Stimulated activated CD4-positive, alpha-beta T cell treated with anti-CD3 and anti-CD28 coated beads, Interleukin-1b, Interleukin-23, amount 100 ng/mL, for 1 hour (primary cell): ENCODE measurements at places on chromosomes 4 and X.

DNA sequence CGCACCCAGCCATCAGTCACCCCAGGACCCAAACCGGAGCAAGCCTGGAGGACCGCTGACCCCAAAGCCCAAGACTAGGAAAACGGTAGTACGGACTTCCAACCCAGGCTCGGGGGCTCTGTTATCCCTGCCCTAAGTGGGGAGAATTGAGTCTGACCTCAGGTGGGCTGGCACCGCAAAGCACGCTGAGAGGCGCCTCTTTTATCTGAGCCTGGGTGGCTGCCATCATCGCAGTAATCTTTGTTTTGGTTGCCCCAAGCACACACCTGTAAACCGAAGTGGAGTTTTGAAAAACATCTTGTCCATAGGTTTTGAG, 894 bp upstream of the SH3RF1 start:
- DNase-seq = no peak

DNA sequence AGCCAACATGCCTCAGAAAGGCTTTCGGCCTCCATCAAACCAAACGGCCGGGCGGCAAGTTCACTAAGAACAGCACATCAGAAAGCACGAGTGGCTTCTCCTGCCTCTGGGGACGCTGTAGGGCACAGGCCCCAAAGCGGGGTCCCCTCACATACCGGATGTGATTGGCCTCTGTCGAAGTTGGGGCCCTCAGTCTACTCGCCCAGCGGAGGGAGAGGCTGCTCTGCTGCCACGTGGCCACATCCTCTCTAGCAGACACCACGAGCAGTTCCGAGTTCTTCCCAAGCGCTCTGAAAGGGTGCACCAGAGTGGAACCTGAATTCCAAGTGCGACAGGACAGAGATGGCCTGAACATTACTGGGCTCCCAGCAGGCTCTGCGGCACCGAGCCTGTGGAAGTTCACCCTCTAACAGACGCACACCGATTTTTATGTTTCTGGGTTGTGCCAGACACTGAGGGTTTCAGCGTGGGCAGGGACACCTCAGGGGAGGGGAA, 21.1 kb downstream of the NOP14 start:
- DNase-seq = no peak

DNA sequence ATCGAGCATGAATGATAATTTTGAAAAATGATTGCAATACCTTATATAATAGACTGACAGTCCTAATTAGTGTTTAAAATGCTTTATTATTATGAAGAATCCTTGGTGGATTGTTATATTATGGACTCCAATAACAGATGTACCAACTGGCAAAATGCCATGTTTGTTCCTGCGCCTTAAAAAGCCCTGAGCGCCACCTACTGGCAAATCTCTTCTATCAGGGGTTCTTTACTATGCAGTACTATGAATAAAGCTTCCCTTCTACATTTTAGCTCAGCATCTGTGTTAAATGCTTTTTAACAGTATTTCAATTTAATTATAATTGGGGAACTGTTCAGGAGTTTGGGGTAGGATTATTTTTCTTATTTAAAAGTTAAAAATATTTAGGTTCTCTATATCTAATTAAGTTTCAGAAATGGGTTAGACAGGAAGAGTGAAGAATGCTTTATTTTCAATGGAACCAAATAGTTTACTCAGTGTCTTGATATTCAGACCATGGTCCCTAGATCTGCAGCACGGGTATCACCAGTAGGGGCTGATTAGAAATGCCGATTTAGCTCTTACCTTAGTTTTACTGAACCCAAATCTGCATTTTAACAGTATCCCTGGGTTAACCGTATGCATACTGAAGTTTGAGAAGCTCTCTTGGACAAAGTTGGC, 20.0 kb downstream of the CFAP97 start:
- peak; percentile 53 for DNase-seq

DNA sequence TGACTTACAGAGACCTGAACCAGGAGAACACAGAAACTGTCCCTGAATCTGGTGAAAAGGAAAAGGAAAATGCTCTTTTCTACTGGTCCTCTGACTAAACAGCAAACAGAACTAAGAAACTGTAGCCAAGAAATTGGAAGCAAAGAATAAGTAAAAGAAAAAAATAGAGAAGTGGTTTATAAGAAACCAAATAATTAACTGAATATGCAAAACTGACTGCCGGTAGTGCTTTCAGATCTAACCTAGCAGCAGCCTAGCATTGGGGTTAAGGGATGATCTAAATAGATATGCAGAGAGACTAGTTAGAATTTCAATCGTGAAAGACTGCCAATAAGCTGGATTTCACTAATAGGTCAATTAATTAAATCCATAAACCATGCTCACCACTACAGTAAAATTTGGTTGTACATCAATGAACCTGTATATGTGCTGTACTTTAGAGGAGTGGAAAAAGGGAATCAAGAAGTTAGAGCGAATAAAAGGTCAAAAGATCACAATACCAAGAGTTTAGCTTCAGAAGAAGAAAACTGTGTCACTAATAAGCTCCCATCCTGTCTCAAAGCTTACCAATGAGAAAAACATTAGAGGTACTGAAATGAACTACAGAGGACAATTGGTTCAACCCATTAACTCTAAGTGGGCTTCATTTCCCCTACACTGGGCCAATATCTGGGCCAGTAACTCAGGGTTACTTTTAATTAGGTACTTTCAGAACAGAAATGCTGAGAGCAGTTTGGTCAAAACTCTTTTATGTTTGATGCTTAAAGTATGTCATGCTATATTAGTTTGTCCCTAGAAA, 53.6 kb downstream of the KLHL13 start:
- no peak for DNase-seq

DNA sequence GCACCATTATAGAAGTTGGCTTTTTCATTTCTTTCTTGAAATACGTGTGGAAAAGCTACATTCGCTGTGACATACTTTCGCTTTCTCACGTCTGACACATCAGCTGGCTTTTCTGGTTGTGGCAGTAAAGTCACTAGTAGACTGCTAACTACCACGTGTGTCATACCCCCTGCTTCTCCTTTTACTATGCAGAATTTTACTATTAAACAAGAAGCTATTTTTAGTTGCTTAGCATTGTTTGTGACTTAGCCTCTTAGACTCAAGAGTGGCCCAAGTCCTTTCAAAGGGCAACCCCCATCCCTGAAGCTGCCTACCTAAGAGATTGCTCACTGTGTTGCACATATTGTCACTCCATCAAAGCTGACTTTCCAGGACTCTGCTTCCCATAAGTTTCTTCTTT, 2.1 kb upstream of the IL2 start:
- DNase-seq = no peak

DNA sequence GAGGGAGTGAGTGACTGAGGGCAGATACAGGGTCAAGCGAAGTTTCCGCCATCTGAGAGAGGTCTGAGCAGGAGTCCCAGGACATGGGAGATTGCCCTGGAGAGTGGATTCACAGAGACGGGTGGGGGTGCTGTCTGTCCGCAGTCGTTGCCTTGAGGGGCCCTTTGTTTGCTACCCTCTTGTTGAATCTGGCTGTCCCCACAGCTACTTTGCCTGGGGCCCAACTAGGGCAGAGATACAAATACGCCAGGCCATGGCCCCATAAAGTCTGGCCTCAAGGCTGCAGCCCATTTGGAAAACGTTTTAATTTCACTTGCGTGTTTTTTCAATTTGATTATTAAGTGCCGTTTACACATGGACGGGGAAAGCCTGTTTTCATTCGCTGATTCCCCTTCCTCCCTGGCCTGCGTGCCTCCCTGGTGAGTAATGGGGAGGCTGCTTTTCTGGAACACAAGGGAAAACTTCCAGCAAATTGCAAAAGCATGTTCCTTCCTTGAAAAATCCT, 134.4 kb downstream of the SMIM20 start:
- DNase-seq = no peak

- DNase-seq = no peak
These were observed 29.0 kb downstream of the TMPRSS11B start for GRCh38 chr4:68216501-68216900.

DNA sequence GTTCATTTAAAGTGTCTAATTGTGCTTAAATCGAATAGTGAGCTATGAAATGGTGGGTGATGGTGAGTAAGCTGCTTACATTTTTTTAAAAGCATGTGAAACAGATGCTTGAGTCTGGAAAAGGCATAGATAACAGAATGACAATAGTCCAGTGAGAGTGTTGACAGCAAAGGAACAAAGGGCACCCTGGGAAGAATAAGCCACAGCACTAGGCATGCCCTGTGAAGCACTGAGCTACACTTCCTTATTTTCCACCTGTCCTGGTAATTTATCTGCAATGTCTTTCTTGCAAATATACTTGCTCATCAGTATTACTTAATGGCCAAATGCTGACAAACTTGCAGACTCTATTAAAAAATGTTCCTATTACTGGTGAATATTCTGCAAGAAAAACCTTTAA, 168.7 kb downstream of the PRDM5 start:
- DNase-seq = no peak

DNA sequence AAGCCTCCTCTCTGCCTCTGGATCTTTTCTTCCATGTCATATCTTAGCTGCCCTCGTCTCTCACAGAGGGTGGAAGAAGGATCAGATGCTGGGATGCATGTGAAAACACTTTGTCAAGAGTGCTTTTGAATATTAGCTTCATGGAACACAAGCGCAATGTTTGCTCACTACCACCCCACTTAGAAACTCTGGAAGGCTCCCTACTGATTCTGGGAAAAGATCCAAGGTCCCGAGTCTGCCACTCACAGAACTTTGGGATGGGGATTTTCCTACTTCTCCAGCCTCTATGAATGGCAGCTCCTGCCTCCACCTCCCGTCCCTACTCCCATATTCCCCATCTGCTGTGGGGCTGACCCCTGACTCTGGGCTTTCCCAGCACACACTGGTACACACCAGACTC, 40.2 kb upstream of the CRMP1 start:
- DNase-seq = no peak

GRCh38 chr4:6162885-6163284, 37.5 kb downstream of the JAKMIP1 start:
- no peak for DNase-seq

- DNase-seq = no peak
These were observed 121.3 kb downstream of the GPR143 start for GRCh38 chrX:9644335-9644734.

GRCh38 chrX:9917861-9918260, 49.3 kb upstream of the CLDN34 start:
- no peak for DNase-seq

DNA sequence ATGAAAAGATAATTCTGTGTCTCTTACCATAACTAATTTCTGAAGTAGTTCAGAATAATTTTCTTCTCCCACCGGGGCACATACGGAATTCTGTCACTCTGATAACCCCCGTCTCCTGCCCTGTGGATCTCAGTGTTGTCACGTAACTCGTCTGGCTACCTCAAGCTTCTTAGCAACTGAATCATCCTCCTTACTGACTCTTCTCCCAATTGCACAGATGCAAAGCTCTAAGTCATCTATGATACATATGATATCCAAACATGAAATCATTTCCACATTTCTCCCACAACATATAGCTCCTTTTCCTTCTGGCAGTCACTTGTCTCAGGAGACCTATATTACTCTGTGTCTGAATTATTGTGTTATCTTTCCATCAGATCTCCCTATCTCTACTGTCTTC, 1043.1 kb upstream of the TENM3 start:
- DNase-seq = no peak

DNA sequence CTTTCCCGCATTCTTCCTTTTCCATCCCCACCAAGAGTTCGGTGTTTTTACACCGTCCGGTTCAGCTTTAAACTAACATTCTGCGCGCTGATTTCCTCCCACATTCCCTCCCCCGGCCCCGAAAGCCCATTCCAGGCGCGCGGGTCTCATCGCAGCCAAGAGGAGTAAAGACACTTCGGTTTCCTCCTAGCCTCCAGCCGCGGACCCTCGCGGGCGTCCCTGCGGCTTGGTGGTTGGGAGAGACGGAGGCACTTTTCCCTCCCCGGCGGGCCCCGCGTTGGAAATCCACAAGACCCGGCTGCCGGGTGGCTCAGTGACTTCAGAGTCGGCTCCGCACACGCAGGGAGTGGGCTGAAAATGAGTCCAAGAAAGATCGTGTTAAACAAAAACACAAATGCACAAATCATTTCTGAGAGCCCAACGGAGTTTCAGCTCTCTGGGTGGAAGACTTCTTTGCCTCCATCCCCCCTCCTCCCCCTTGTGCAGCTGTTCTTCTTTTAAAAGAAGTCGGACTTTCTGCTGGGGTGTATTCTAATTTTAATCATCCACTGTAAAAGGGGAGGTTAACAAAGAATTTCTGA, 2.0 kb upstream of the ARX start:
- no peak for DNase-seq

- DNase-seq = no peak
These were observed 44.0 kb upstream of the SCD5 start for GRCh38 chr4:82842593-82842992.

DNA sequence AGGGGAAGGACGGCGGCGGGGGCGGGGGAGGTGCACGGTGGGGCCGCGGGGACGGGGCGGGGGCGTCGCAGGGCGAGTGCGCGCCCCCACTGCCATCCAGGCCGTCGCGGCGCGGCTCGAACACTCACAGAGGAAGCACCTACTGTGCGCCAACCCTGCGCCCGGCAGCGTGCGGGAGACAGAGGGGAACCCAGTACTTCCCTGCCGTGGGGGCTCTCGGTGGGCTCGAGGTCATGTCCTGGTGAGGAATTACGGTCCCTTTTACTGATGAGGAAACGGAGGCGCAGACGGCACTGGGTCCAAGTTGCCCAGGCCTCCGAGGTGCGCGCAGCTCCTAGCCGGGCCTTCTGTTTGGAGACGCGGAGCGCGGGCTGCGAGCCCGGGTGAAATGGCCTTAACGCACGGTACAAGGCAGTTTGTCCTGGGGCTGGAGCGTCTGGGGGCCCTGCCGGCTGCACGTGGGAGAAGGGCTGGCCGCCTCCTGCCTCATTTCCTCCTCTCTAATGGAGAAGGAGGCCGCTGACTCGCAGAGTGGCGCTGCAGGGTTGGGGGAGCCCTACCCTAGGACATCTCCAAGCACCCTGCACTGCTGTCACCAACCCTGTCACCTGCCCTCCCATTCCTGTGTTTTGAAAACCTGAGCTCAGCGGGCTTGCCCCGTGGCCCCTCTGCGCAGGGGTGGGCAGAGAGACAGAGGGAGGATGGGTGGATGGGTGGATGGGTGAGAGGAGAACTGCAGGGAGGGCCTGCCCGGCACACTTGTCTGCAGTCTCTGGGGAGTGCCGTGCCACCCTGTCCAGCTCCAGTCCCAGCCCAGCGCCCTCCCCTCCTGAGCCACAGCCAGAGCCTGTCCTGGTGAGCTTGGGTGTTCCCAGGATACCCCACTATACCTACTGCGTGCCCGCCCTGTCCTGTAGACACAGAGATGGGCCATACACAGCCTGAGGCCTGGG, 106.0 kb downstream of the ADRA2C start:
- DNase-seq = no peak

- DNase-seq = no peak
These were observed 347.8 kb downstream of the ANK2 start for GRCh38 chr4:113397114-113397701.

GRCh38 chr4:93346840-93347239, 481.7 kb upstream of the ATOH1 start:
- no peak for DNase-seq

DNA sequence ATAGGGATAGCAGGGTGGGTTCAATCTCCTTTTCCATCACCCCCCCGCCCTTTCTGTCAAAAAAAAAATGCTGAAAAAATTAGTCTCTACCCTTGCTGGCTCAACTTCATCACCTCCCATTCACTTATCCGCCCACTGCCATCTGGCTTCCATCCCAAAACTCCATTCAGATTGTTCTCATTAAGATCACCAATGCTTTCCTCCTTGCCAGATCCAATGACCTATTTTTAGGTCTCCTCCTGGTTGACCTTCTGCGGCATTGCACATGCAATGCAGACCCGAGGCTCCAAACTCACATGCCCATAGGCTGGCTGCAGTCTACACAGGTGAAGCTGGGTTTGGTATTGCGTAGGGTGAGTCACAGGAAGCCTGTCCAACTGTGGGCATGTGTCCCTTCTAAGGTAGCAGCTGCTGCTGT, 21.1 kb upstream of the STIM2 start:
- DNase-seq = no peak

GRCh38 chrX:124895947-124896346, 423.7 kb upstream of the TEX13C start:
- DNase-seq = no peak
